Activated CD4-positive, alpha-beta T cell treated with anti-CD3 and anti-CD28 coated beads for 1 hour (primary cell): ENCODE measurements at places on chromosomes 16 and 17.

DNA sequence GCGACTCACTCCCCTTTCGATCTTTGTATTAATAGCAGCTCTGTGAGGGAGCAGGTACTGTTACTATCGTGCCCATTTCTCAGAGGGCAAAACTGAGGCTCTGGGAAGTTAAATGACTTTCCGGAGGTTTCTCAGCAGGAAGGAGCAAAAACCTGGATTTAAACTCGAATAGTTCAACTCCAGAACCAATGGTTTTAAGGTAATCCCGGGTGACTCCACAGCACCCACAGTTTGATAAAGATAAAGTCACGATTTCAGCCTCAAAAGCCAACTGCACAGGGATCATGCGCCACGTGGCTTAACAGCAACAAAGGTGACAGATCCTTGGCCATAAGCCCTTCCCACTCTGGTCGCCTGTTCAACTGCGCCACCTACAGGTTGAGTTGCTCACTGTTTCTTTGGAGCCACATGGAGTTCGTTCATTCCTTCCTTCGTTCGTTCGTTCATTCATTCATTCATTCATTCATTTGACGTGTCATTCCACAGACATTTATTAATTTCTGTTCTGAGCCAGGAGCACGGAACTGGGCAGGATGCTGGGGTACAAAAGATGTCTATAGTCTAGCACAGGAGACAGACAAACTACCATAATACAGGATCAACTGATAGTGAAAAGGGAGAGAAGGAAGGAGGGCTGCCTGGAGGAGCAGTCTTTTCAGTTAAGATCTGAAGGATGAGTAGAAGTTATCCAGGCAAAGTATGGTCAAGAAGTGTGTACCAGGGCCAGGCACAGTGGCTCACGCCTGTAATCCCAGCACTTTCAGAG, 134.8 kb downstream of the HS3ST2 start:
- DNase-seq: no peak

GRCh38 chr16:88358023-88358420, 24.7 kb upstream of the ZNF469 start:
- no peak for DNase-seq

DNA sequence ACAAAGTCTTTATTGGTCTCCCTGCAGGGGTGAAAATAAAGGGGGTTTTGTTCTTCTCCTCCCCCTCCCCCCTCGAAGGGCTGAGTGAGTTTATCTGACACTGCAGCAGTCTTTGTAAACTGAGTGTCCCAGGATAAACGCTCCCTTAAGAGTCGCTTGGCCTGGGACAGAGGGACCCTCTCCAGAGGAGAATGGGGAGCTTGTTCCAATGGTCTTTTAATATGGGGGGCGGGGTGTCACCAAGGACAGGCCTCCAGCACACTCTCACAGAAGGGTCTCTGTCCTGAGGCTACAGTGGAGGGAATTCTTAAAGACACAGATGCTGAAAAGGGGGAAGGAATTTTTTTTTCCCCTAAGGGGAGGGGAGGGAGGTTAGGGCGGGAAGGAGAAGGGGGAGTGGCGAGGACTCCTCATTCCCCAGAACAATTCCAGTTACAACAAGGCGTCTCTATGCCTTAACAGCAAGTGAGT, 455.5 kb downstream of the SOX9 start:
- DNase-seq: no peak

DNA sequence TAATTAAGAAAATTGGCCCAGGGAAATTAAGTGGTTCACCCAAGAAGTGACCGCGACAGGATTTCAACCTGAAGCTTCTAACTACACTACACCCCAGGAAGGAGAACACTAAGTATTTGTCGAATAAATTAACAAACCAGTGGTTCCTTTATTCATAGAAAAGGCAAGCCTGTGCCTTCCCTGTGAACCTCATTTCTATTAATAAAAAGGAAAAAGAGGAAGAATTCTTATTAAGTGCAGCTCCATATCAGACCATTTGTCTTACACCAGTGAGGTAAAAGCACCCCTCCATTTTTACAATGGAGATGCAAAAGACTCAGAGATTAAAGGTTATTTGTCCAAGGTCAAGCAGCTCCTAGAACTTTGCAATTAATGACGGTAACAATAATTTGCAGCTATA, 1.7 kb downstream of the COPS3 start:
- no peak for DNase-seq

DNA sequence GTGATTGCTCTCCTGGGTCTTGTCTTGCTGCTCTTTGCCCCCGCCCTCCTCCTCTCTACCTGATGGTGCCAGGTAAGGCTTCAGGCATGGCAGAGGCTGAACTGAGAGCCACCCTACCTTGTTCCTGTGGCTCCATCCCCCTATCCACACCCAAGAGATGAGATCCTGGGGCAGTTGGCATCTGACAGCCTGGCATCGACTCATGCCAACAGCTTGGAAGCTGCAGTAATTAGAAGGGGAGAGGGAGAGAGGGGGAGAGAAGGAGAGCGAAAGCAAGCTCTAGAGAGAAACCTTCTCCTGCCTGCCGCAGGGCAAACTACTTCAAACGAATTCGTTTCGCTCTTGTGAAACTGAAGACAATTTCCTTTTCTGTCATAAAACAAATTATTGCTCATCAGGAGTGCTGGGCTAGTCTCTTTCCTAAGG, 13.8 kb upstream of the SP6 start:
- DNase-seq: no peak

GRCh38 chr16:81558444-81559175, 114.0 kb downstream of the CMIP start:
- DNase-seq: no peak

GRCh38 chr17:29909236-29910003, 20.6 kb downstream of the SSH2 start:
- DNase-seq: no peak

GRCh38 chr17:80453126-80453997, 23.0 kb downstream of the NPTX1 start:
- DNase-seq: no peak

DNA sequence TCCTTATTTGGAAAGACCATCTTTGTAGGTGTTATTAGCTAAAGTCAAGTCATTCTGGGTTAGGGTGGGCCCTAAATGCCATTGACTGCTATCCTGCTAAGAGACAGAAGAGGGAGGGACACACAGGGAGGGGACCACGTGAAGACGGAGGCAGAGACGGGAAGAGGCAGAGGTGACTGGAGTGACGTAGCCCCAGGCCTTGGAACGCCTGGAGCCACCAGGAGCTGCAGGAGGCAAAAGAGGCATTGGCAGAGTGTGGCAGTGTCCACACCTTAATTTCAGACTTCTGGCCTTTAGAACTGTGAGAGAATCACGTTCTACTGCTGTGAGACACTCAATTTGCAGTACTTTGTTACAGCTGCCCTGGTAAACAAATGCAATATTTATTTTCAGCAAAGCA, 13.3 kb downstream of the AFMID start:
- DNase-seq: no peak

GRCh38 chr17:81926451-81927151, 934 bp downstream of the MAFG start:
- DNase-seq: peak; percentile 49

DNA sequence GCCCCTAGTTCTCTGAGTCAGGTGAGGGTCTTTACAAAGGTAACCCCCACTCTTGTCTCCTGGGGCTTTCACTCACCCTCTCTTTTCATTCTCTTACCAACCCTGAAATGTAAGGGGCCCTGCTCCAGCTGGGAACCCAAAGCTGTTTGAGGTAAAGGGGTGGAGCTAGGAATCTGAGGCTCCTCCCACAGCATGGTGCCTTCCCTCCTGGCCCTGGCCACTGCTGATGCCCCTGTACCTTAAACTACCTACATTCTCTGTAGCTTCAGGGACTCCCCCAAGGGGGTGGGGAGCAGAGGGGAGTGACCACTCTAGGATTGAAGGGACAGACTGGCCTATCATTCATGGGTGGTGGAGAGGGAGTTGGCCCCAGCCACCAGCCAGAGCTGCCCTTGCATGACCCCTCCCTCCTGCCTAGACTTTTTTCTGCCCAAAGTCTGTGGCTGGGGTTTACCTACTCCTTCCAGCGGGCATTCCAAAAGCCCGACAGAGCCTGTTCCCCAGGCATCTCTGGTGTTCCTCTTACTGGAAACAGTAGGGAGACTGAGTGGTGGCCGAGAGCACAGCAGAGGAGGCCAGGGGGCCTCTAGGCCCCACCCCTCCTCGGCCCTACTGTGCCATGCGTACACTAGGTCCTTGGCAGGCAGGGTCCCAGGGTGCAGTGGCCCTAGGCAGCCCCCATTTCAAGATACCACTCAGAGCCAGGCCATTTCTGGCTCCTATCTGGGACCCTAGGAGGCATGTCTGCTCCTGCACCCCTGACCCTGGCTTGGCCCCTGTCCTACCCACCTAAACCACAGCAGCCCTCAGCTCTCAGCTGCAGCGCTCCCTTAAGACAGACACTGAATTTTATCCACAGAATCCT, 9.5 kb downstream of the DOK4 start:
- DNase-seq: no peak

- peak; percentile 26 for DNase-seq
Observed at GRCh38 chr16:11742093-11742535, 543 bp downstream of the TXNDC11 start.
